NCI-H2171 treated with DMSO at 0.1 percent for 48 hours (cell line): ENCODE measurements at places on chromosomes 2 and 18.

DNA sequence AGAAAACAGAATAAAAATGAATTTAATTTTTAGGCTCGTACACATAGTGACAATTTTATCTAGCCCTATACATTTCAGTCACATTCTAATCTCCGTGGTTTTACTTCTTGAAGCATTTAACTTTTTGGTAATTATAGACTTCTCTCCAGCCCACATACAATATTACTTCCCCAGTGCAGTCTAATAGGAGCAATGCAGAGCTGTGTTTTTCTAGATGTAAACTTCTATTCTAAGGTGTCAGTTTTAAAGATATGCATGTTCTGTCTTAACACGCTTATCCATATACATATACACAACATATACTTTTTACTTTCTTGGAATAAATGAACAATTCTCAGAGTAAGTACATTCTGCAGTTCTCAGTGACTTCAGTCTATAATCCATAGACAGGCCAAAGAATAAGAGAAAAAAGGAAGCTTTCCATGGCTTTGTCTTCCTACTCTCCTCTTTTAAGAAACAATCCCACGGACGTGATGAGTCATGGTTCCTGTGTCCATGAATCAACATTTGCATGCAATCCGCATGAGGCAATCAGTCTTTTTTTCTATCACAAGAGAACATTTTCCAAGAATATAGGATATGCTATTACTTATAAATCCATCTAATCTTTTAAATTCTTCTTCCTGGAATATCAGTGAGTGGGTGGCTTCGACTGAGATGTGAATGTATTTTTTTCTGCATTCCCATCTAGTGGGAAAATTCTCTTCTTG lies 42.8 kb downstream of the CCDC102B start:
- DNase-seq: no peak

GRCh38 chr2:189175869-189176433 lies 3.6 kb downstream of the COL5A2 start:
- no peak for DNase-seq

DNA sequence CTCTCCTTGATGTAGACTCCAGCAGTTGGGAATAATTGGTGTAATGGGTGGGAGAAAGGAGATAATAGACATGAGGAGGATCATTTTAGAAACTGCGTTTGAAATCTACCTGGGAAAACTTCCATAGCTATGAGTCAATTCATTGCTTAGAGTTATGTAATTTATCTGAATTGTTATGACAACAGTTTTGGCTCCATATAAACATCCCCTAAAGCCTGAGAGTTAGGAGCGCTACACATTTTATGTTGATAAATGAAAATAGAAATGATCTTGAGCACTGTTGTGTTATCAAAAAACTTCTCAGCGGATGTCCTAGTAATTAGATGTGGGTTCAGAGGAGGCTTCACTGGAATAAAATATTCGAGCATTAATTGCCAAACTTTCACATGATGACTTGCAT lies 573.4 kb downstream of the TSN start:
- DNase-seq: no peak

DNA sequence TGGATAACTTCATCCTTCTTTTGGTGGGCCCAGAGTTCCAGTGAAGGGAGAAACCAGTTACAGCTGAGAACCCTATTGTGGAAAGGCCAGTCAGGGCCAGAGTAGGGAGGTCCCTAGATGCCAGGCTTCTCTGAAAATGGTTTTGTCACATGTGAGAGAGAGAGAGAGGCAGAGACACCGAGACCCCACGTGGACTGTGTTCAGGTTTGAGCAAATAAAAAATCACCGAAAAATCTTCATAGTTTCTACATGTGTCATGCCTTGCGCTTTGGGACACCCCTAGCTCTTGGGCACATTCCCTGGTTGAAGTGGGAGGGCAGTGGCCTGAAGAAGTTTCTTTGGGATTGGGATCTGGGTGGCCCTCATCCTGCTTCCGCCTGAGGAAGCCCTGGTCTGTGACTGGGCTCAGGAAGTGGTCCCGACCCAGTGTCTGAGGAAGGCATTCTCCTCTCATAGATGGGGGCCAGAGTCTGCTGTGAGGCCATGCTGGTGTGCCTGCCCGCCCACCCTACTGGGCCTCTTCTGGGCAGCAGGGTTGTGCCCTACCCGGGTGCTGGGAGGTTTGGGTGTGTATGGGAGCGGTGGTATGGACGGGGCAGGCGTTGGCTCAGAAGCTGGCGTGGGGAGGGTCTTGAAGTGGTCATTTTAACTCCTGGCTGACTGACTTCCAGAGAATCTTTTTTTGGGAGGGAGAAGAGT lies 16.1 kb downstream of the NCK2 start:
- DNase-seq: no peak

DNA sequence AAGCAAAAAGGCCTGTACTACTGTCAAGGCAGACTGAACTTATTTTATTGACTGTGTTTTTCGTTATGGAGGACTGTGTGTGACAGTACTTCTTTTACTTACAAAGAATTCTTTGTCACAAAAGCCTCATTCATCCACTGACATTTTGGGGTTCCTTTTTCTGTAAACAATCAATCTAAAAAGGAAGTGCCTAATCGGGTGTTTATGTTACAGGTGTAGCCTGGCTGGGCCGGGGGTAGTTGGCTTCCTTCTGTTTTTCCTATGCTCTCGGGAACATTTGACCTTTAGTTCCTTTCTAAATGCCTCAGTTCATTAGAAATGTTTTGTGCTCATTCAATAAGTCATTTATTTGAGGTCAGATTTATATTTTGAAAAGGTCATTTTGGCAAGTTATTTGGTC lies 8.3 kb downstream of the ZCCHC2 start:
- DNase-seq: no peak

- DNase-seq: no peak
Measured at GRCh38 chr2:187124529-187124928, 275.6 kb upstream of the ZSWIM2 start.

DNA sequence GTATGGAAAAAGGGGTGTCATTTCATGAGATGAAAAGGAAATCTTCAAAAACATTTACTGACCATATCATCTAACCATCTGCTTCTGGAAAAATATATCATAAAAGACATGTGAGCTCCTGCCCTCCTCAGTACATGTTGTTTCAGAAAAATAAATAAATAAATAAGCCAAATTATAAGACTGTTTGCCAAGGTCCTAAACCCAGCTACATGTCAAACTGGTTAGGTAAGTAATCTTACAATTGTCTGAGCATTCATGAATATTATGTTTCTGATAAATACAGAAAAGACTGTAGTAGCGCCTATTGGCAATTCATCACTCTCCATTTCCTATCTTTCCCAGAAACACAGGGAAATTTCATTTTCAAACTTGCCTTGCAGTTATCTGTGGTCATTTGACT lies 138.9 kb upstream of the SETBP1 start:
- DNase-seq: no peak

- DNase-seq: no peak
Measured at GRCh38 chr18:8133032-8133431, 476.2 kb upstream of the RAB12 start.

- no peak for DNase-seq
Measured at GRCh38 chr2:172582656-172583055, 26.8 kb downstream of the PDK1 start.

GRCh38 chr2:193845604-193846003 lies 1650.9 kb upstream of the TMEFF2 start:
- DNase-seq: no peak

DNA sequence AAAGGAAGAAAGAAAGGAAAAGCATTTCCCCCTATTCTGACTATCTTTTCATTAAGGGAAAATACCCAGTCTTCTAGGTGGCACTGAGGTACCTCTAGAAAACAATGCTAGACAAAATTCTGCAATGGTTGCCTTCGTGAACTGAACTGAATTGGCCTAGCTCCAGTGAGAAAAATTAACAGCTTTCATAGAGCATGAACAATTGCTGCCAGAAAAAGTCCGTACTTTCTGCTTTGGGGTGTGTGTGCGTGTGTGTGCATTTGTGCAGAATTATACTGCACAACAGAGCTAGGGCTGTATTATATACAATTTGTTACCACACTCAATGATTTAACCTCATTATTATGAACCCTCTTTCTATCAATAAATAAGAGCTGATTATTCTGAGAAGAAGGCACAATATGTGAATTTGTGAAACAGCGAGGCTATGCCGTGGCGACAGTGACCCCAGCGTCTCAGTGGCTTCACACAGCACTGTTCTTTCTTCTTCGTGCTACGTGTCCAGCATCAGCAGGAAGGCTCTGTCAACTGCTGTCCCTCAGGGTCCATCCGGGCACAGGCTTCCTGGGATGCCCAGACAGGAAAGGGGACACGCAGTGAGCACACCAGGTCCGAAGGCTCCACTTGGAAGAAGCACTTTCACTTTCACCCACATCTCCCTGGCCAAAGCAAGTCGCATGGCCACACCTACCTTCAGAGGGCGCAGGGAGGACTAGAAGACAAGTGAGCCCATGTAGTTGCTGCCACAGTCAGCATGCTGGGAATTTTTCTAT lies 47.5 kb downstream of the PTGR3 start:
- no peak for DNase-seq

DNA sequence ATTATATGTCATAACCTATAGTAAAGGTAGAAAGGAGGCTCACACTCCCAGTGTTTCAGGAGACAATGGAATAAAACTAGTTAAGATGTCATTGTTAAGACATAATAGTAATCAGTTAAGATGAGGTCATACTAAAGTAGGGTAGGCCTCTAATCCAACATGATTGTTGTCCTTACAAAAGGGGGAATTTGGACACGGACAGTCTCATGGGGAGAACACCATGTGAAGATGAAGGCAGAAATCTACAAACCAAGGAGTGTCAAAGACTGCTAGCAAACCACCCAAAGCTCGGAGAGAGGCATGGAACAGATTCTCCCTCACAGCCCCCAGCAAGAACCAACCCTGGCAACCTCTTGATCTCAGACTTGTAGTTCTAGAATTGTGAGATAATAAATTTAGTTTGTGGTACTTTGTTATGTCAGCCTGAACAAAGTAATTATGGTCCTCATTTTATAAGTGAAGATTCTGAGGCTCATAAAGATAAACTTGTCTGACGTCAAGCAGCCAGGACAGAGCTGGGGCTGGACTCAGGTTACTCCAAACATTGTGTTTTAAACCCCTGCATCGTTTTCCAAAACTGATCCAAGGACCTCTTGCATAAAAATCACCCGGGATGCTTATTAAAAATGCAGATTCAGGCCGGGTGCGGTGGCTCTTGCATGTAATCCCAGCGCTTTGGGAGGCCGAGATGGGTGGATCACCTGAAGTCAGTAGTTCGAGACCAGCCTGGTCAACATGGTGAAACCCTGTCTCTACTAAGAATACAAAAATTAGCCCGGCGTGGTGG lies 47.8 kb downstream of the CCDC195 start:
- no peak for DNase-seq

DNA sequence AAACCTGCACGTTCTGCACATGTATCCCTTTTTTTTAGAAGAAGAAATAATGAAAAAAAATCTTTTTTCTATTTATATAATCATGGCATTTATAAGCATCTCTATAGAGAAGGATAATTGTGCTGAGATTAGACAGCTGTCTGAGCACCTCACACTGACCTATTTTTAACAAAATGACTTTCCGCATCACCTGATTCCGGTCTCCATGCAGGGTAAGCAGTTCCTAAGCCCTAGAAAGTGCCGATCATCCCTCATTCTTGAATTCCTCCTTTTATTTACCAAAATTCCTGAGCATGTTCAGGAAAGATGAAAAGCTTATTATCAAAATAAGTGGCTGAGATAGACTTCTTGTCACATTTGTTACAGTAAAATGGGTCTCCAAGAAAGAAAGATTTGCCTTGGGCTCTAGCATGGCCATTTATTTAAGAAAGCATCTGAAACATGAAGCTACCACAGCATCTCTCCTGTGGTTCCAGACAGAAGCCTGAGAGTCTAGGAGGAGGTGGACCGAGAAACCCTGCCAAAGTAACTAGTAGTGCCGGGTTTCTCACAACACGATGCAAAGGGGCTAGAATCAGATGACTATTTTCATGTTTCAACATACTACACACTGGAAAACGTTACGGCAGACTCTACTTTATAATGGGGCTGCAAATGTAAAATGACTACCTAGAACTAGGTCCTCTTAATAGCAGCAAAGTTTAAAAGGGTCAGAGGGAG lies 670 bp downstream of the GKN1 start:
- DNase-seq: no peak

DNA sequence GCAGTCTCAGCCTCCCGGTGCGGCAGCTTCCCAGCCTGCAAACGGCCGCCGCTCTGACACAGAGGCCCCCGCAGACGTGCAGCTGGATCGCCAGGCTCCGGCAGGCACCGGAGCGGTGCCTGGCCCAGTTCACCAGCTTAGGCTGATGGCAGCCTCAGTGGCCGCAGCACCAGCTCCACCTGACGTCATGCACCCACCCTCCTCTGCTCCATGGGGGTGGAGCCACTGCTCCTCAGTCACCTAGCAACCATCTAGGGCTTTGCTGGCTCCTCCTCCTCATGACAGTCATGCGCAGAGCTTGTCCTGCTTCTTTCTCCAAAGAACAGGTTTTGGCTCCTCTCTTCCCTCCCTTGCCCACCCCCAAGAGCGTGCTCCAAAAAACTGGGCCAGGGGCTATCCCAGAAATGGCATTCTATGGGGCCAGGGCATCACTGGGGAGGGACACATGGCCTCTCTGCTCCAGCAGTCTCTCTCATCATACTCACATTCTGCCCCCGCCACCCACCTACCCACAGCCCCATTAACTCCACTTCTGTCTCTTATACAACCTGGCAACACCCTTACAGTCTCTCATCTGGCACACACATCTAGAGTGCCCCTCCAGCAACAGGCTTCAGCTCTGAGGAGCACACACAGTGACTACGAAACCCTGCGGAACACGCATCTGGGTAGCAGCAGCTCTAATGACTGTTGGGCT lies 5.5 kb downstream of the DCTN1 start:
- peak; percentile 94 for DNase-seq

DNA sequence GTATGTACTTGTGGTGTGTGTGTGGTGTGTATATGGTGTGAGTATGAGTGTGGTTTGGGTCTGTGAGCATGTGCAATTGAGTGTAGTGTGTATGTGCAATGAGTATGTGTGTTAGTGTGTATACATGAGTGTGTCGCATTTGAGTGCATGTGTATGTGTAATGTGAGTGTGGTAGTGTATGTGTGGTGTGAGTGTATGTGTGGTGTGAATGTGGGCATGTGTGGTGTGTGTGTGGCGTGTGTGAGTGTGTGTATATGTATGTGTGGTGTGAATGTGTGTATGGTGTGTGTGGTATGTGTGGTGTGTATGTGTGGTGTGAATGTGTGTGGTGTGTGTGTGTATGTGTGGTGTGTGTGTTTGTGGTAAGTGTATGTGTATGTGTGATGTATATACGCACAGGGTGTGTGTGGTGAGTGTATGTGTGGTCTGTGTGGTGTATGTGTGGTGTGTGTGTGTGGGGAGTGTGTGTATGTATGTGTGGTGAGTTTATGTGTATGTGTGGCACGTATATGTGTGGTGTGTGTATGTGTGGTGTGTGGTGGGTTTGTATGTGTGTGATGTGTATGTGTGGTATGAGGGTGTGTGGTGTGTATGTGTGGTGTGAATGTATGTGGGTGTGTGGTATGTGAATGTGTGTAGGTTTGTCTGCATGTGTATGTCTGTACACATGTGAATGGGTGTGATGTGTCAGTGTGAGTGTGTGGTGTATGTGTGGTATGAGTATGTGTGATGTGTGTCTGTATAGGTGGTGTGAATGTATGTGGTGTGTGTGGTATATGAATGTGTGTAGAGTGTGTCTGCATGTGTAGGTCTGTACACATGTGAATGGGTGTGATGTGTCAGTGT lies 123.4 kb downstream of the DOCK10 start:
- DNase-seq: no peak
